ENCODE measurements at places on chromosomes 5 and 9.

DNA sequence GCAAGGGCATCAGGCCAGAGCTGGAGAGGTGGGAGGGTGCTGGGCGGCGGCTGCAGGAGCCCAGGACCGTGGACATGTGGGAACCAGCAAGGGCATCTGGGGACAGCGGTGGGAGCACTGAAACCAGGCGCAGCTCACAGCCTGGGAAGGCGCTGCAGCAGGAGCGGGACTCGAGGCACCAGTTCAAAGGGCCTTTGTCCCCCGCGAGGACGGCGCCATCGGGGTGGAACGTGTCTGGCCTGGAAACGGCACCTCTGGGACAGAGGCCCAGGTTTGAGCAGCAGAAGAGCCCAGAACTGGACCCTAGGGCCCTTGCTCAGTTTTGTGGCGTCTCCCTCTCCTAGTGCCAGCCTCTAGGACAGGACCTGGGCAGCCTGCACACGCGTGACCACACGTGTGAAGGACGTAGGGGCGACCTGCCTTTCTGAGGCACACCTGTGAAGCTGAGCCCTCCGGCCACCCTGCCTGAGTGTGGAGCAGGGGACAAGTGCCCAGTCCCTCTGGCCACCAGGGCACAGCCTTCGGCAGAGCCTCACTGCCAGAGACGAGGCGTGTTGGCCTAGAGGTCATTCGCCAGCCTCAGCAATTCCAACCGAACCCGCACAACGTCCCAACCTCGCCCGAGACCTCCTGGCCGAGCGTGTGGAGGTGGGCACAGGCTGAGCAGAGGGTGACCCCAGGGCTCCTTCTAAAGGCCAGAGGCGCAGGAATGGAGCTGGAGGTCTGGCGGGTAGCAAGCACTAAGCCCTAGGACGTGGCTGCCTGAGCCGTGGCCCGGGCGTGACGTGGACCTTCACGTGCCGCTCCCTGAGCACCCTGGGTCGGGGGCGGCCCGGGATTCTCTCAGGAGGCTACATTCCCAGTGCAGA, 2.2 kb upstream of the TMEM210 start:
- DNase-seq: no peak

DNA sequence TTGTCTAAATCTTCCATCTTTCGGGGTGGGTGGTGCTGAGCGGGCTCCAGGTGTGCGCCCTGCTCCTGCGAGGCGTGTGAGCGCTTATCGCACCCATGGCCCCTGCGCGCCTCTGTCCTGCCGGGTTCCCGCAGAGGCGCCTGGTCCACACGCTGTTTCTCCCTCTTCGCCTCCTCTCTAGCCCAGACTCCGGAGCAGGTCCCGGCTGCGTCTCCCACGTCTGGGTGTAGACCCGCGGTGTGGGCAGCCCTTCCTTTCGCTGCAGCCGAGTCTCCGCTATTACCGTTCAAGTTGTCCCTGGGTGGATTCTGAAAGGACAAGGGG, 40.5 kb upstream of the PLEKHG4B start:
- DNase-seq: no peak

DNA sequence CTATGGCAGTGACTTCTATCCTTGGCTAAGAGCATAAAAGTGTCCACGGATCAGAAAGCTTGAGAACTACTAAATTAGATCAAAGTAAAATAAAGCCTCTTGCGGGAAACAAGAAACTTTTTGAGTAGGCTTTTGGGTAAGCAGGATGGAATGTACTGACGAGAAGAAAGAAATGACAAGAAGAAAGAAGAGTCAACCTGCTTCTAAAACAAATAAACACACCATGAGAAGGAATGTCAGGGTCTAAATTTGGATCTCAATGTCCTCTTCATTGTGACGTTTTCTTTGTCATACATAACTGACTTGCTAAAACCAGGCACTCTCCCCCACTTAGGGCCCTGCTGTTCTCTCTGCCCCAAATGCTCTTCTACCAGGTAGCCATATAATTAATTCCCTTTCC, 290.1 kb upstream of the PTGER4 start:
- DNase-seq: no peak

DNA sequence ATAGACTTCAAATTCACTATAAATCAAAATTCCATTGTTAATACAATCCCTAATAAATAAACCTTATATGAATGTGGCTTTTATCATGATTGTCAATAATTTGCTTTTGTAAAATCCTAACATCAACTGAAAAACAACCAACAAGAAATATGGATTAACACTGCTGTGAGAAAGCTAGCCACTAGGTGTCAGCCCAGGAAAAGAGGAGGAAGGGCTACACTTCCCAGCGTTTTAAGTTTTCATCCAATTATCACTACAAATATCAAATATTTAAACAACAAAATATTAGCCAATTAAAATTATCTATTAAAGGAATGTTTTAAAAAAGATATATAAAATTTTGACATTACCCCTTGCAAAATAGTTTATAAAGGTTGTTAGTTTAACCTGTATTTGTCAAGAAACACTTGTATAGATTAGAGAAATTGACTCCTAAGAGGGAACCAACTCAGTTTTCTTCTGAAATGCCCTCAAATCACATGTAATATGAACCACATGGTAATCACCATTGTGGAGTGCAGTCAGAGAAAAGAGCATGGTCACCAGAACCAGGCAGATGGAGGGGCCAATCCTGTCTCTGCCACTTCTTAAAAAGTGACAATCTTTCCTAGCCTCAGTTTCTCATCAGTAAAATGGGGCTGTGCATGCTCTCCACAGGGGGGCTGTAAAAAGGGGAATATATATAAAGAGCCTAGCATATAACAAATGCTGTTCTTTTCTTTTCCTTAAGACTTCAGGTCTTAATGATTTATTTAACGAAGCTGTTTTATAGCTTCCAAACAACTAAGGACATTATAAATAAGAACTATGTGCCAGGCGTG, 188.2 kb downstream of the CRB2 start:
- DNase-seq: no peak

- DNase-seq: no peak
Observed at GRCh38 chr5:34719029-34719428, 62.9 kb downstream of the RAI14 start.

DNA sequence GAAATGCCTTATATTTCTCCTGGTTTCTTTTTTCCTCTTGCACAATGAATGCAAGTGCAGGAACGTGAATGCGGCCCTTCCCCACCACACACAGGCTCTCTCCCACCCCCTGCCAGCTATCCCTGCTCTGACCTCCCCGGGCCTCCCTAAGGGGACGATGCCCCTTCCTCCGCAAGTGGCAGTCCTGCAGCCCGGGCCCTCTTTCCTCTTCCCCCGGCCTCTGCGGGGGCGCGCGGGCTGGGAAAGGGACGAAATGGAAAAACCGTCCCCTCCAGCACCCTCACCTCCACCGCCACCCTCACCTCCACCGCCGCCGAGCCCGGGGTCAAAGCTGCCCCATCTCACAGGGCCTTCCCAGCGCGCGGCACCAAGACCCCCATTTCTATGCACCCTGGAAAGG, 44.7 kb downstream of the GAS1 start:
- no peak for DNase-seq

DNA sequence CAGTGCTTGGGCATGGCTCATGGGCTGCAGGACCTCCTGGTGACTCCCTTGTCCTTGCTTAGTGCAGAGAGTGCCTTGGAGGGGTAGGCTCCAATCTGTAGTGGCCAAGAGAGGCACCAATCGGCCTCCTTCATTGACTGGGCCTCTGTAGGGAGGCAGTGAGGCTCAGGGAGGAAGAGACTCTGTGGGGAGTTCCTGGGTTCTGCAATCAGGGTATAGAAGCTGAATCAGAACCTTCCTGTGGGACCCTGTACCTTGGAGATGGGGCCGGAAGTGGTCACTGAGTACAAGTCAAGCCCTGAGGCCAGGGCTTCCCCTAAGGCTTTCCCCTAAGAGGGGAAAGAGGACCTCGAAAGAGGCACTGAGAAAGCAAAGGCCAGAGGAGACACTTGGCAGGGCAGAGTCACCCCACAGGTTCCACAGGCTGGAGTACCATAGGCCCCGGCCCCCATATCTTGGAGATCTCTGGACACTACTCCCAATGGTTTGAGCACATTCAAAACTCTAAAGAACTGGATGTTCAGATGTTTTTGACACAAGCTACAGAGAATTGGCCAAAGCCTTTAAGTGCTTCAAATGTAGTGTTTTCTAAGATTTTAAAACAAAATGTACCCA, 190.5 kb downstream of the HSPA4 start:
- no peak for DNase-seq

GRCh38 chr5:128052780-128053179, 30.8 kb upstream of the SLC12A2 start:
- no peak for DNase-seq

DNA sequence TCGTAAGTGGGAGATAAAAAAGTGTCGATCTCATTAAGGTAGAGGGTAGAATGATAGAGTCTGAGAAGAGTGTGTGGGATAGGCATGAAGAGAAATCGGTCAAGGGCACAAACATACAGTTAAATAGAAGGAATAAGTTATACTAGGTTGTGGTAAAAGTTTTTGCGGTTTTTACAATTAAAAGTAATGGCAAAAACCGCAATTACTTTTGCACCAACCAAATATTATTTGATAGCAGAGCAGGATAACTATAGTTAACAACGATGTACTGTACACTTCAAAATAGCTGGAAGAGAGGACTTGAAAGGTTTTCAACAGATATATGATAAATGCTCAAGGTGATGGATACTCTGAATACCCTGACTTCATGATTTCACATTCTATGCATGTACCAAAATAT, 135.8 kb upstream of the CDH12 start:
- no peak for DNase-seq

DNA sequence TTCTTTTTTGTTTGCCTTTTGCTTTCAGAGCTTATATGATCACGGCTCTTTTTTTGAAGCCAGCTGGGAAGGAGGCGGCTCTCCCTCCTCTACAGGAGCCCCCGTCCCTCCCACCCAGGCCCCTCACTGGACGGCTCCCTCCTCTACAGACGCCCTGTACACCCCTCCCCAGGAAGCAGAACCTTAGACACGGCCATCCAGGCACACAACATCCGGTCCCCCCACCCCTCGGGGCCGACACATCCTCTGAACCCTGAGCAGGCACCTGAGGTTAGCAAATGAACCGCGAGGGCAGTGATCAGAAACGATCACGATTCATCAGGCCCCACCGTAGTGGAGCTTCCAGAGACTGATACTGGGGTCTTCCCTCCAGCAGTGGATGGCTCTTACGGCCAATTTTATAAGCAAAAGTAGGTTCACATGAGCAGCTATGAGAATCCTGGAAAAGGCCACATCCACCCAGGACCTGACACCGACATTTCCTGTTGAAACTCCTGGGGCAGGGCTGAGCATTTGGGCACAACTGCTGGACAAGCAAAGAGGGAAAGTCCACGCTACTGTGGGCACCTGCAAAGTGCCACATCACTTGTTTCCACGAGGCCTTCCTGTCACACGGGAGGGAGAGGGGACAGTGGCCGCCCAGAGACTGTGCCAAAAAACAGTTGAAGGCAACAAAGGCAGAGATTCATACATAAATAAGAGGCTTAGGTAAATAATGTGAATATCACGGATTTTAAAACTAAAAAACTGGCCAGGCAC, 78.9 kb downstream of the SEMA4D start:
- no peak for DNase-seq

DNA sequence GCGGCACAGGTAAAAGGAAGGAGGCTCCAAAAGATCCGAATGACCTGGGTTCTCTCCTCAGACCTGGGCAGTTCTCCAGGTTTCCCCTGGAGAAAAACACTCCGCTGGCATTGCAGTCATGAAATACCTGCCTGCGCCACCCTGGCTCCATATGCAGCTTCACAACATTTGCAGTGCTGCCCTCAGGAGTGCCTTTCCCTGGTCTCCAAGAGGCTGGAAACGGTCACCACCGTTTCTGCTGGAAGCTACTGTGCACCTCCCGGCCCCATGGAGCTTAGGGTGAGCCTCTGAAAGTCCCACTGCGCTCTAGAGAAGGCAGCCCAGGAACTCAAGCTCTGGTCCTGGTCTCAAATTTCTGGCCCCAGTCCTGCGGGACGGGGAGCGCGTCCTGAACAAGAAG, 670 bp downstream of the UGT3A1 start:
- DNase-seq: no peak

GRCh38 chr5:134887593-134888159, 13.5 kb downstream of the TXNDC15 start:
- no peak for DNase-seq

DNA sequence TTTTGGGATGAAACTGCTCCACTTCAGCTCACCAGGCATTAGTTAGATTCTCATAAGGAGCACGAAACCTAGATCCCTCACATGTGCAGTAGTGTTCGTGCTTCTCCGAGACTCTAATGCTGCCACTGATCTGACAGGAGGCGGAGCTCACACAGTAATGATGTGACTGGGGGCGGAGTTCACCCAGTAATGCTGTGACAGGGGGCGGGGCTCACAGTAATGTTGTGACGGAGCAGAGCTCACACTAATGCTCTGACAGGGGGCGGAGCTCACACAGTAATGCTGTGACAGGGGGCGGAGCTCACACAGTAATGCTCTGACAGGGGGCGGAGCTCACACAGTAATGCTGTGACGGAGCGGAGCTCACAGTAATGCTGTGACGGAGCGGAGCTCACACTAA, 27.1 kb upstream of the LRRC14B start:
- no peak for DNase-seq

- no peak for DNase-seq
Observed at GRCh38 chr5:26864061-26864460, 174.3 kb downstream of the CDH9 start.
